Mesenteric fat pad (tissue), 1 donor: ENCODE measurements at places on chromosomes 3 and 15.
A peak's percentile ranks its signal among the peaks of the same experiment; 100 is the strongest.

DNA sequence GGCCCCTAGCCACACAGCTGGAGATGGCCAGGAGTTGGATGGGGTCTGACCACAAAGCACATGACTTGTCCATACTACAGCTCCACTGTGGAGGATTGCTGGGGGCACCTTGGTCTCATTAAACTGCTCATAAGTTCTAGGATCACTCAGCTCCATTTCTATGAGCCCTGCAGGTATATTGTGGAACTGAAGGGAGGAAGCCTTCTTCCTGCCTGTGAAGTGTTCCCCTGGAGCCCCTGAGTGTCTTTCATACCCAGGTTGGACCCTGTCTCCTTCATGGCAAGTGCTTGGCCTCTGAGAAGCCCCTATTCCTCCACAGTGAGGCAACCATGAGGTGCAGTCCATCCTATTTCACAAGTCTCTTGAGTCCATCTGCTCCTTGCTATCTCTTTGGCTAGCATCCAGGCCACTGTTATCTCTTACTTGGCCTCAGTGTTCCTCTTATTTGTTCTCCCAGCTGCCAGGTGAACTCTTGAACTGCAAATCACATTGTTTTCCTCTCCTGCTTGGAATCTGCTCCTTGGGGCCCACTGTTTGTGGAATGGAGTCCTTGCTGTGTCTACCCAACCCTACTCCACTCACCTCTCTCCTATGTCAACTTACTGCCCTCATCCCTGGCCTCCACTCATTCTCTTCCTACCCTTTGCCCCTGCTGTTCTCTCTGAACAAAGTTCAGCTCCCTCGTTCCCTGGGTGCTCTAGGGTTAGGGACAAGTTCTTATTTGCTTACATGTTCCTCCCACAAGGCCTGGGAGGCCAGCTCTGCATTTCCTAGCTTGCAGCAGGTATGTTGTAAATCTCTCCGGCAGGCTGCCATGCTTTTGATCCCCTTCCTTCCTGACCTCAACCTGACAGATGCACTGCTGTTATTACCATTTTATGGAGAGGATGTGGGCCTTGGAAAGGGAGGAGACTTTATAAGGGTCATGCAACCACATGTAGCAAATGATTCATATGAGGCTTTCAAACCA, 1.2 kb downstream of the ACOX2 start:
- no peak for DNase-seq

DNA sequence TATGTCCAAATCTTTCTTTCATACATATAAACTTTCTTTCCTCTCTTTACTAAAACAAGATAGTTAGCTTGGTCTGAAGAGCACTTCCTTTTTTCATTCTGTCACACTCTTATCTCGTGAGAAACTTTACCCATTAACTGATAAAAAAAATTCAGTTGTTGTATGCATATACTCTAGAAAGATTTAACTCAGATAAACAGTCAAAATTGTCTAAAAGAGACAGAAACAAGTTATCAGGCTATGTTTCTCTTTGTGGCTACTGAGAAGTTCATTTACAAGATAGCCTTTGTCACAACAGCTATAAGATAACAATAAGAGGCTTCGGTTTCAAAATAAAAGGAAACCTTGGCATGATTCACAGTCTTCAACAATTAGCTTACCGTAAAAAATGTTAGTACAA, 235.7 kb upstream of the ATP10A start:
- DNase-seq = no peak

DNA sequence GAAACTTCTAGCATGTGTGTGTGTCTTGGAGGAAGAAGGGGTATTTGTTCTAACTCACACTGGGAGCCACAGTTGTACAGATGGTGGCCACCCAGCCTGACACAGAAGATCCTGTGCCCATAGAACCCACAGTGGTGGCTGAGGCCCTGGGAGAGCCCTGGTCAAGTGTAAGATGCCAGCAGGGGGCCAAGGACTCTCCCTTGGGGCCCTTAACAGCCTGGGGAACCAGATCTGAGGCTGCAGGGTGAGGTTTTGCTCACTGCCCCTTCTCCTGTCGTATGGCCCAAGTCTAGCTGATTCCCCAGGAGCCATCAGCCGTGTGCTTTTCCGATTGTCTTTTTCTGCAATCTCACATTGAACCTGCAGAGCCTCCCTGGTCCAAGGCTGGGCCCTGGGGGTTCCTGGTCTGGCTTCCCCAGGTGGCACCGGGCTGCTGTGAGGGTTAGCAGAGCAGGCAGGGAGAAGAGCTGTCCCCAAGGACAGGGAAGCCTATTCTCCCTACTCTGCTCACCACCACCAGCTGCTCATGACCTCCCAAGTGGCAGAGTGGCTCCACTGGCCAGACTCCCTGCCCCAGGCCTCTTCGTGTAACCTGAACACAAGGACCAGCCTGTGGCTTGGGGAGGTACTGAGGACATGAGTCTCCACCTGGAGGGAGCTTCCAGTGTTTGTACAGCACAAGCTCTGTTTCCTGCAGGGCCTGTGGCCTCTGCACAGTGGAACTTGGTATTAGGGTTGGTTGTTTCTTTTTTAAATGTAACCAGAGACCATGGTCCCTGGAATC, 51.9 kb downstream of the CA12 start:
- no peak for DNase-seq

- no peak for DNase-seq
Measured at GRCh38 chr3:161690299-161690620, 193.7 kb downstream of the OTOL1 start.

DNA sequence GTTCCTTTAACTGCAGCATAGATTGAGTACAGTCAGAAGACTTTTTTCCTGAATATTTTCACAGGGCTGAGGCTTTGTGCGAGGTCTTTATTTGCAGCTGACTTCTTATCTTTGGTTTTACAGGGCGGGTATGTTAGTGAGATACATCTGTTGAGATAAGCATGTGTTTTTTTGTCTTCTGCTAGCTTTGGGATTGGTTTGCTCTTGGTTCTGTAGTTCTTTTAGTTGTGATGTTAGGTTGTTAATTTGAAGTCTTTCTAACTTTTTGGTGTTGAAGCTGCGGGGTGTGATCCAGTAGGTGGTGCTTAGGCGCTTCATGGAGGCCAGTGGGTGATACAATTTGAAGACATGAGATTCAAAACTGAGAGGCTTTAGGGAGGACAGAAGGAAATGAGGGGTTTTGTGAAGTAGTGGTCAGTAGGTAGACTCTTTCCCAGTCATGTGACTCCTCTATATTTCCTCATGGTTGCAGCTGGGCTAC, 67.9 kb upstream of the TNFSF10 start:
- no peak for DNase-seq

GRCh38 chr3:157142315-157142714, 17.6 kb downstream of the CCNL1 start:
- no peak for DNase-seq

DNA sequence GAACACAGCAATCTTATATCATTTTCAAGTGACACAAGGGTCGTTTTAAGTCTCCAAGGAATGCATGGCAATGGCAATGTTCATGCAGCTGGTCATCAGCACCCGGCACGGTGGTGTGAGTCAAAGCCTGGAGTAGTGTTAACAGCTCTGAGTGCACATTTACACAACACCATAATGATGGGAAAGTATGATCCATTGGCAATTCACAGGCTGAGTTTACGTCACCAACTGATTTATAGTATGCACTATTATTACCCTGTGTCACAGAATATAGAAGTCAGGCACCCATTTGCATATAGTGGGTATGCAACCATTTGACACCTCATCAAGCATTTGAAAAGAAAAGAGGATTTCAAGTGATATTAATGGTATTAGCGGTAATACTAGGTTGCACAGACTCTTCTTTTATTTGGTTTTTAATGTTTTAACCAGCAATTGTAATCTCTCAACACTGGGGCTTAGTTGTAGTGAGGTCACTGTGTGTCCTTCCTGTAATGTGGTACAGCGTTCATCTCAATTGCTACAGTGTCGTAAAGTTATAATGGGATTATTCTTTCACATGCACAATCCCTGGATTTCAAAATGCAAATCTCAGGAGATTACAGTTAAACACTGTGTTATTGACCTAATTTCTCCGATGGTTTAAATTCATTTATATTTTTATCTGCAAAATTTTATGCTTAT, 113.8 kb downstream of the C3orf38 start:
- no peak for DNase-seq

GRCh38 chr3:73558727-73559075, 66.0 kb downstream of the PDZRN3 start:
- DNase-seq = no peak

- no peak for DNase-seq
Measured at GRCh38 chr3:122231465-122232157, 48.1 kb downstream of the CASR start.

DNA sequence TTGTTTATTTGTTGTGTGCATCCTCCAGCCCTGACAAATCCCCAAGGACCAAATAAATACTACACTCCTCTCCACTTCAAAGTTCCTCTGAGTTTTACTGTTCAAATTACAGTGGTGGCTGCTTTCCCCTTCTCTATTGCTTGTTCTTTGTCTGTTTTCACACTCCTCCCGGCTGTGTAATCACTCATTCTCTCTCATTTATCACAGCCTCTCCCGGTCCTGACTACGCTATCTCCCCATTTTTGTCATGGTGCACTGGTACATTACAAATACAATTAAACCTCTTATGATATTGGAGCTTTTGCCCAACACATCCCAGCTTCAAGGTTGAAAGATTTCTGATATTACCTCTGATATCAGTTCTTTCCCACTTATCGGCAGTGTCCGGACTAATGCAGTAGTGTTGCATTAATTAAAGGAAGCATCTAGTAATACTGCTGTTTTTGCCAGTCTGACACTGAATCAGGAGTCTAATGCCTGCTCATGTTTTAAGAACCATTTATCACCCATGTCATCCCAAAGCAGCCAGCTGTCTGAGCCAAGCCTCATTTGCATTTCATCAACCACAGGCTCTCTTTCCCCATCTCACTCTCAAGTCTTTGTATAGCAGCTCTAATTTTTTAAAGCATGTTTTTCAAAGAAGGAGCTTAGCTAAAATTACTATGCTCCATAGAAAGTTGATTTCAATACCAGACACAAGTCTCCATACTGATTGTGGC, 740.5 kb downstream of the ROBO2 start:
- DNase-seq = no peak

DNA sequence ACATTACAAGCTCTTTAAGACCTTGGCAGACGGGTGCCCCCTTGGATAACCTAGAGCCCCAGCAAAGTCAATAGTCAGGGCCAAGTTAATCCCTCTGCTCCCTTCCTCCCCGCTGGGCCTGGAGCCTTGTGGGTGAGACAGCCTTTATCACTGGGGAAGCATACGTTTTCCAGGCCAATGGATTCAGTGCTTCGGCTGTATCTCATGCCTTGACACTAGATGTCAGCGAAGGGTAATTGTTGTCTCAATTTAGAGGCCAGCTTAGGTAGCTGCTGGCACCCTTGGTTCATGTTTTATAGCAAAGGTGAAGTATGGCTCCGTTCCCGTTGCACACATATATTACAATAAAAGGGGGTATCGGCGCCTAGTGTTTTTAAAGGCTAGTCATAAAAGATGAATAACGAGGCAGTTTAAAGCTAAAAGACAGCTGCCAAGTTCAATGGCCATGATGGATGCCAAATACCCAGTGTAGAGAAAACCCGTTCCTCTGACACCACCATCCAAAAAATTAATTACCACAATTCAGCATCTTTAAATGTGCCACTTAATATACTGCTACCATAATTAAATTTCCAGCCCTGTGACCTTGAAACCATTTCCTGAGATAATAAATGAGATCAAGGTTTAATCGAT, 52.3 kb upstream of the BNIP2 start:
- DNase-seq = no peak

GRCh38 chr3:86176445-86176784, 814.5 kb downstream of the VGLL3 start:
- no peak for DNase-seq

DNA sequence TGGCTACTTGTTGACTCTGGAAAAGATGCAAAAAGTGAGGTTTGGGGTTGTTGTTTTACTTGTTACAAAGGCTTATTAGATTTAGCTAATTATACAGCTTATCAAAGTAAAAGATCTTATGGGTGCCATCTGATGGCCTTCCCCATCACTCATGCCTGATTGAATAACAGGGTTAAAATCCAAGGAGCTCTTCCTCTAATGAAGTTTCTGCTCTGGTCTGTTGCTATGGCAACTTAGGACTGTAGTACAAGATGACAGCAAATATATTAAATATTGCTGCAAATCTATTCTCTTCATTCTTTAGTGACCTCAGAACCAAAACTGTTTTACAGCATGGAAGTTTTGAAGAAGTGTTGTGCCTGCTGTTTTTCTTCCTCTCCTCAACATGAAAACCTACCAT, 45.6 kb upstream of the SRGAP3 start:
- DNase-seq = no peak

GRCh38 chr15:58457466-58457965, 25.7 kb downstream of the LIPC start:
- no peak for DNase-seq

DNA sequence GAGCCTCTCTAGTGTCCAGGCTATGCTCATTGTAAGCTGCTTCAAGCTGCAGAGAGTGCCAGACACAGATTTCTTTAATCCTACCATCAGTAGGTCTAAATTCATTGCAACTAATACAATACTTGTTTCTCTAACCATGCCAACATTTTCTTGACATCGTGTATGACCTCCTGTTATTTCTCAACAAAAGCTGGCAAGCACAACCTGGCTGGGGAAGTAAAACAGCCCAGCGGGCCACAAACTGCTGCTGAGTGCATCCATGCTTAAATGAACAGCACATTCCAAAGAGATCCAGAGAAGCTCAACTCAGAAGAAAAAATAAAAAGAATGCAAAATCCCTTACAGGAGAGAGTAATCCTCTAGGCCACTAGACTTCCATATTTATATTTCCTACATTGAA, 36.5 kb downstream of the GMNC start:
- no peak for DNase-seq

- DNase-seq = no peak
Measured at GRCh38 chr15:57388464-57388863, 12.2 kb downstream of the CGNL1 start.

- DNase-seq = no peak
Measured at GRCh38 chr3:101065962-101066361, 72.7 kb upstream of the ABI3BP start.

DNA sequence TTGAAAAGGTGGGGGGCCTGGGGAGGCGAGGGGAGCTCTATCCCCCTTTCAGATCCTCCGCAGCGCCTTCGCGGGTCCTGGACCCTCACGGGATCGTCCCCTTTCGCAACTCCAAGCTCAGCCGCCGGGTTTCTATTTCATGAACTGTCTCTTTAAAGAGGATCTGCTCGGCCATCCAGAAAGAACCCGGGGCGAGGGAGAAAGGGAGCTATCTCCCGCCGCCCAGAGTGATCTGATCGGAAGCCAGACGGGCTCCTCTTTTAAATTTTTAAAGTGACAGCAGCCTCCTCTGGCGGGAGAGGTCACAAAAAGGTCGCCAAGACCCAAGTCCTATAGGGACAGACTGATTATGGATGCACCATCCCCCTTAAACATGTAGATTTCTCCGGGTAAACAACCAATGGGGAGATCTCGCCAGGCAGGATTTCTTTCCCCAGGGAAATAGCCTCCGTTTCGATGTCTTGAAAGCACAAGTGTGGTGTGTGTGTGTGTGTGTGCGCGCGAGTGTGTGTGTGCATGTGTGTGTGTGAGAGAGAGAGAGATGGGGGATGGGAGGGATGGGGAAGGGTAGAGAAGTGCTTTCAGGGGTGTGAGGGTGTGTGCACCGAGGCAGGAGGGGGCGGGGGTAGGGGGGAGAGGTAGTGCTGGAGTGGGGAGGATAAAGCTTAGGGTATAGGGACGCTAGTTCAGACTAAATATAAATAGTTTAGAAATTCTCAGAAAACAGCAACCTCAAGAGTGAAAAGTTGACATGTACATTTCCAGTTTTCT, 516.1 kb downstream of the MECOM start:
- DNase-seq = peak; percentile 81
